Upper lobe of left lung (tissue), 6 donors: ENCODE measurements at places on chromosomes 13 and 19. TPM values are rescaled to one million over a fixed set of nuclear protein-coding genes. Genes with fewer than 3 reads are reported as not detected.

DNA sequence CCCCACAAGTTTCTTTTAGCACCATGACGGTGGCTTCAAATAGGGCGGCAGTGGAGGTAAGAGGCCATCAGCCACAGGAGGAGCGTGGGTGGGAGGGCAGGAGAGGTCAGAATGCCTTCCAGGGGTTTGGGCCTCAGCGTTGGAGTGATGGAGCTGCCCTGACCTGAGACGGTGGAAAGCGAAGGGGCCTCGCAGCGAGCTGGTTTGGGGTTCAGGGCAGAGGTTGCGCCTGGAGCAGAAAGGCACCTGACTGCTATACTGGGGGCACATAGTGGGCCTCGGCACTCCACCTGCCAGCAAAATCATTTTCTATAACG lies 382 bp upstream of the NAXD start:
- DNase-seq = no peak

DNA sequence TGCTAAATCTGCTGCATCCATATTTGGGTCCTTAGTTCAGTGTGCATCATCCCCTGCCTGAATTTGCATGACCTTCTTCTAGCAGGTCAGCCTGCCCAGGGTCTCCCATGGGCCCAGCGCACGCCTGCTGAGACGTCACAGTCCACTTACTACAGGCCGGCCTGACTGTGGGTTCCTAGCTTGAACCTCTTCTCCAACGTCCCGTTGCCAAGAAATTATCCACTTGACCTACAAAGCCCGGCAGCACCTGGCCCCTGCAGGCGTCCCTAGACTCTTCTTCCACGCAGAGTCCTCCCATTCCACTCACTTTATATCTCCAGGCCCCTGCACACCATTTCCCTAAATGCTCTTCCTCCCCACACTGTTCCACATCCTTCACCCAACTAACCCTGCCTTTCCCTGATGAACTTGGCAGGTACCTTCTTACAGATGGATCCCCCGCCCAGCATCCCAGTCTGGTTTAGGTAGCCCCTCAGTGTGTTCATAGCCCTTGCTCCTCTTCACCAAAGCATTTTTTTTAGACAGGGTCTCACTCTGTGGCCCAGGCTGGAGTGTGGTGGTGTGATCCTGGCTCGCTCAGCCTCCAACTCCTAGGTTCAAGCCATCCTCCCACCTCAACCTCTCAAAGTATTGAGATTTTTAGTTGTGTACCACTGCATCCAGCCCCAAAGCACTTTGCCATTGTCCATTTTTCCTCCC lies 155.0 kb upstream of the SOX1 start:
- DNase-seq = no peak

GRCh38 chr13:95341441-95341840 lies 40.2 kb upstream of the ABCC4 start:
- no peak for DNase-seq

GRCh38 chr13:36913463-36913862 lies 6.6 kb downstream of the SMAD9 start:
- no peak for DNase-seq

DNA sequence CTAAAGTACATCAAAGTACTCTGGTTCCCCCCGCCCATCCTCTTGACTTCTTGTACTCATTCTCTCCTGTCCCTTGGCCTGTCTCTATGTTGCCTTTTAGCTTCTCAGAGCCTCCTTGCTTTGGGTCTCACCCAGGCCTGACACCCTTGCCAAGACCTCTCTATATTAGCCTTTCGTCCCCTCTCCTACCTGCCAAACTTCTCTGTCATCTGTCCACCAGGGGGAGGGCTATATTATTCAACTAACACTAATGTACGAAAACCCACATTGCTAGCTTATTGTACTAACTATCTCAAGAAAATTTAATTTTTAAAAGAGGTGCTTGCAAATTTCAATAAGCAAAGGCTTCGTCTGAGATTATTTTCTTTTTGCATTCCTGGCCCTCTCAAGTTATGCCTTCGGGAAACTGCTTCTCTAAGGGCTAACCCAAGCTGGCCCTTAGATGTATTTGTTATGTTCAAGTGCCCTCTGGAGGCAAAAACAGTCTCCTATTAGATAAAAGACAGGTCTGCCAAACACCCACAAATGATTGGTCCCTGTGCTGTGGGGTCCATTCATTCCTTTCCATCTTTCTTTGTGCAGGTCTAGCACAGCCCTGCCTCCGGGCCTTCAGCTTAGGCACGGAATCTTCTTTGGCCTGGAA lies 6.3 kb upstream of the MRPS31 start:
- DNase-seq = no peak

DNA sequence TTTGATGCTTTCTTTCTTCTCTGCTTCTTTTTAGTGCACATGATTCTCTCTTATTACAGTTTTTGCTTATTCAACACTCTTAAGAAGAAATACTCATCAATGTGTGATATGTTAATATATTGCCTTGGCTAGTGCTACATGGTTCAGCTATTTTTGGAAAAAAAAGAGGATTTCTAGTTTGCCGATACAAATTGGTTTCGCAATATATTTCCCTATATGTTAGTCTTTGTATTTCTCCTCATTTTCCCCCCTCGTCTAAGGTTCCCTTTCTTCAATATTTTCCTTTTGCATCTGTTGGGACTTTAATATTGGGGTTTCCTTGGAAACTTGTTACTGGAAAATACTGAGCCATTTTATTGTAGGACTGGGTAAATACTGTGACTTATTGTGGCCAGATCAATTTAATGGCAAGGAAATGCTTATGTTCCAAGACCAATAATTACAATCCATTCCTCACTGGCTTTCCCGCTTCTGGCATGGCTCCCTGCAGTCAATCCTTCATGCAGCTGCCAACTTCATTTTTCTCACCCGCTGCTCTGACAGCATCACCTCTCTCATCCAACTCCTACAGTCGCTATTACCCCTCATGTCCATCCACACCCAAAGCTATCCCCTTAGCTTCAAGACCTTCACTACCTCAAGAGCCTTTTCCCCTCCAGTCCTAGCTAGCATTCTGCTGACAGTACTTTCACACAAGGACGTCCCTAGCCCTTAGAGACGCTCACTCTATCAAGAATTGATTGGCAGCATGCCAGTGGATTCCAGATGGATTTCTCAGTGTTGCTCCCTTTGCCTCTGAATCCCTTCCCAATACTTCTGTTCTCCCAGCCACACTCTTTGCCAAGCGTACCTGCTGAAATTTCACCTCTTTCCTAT lies 280.1 kb upstream of the TMTC4 start:
- no peak for DNase-seq

- DNase-seq = peak; percentile 74
Observed at GRCh38 chr19:11856596-11857250, 8.2 kb downstream of the ZNF439 start.

- no peak for DNase-seq
Observed at GRCh38 chr13:24288870-24289269, 20.5 kb upstream of the C1QTNF9 start.

- no peak for DNase-seq
Observed at GRCh38 chr13:93922063-93922855, 557.2 kb downstream of the DCT start.

GRCh38 chr19:49085868-49086232 lies 599 bp downstream of the SNRNP70 start:
- DNase-seq = no peak

DNA sequence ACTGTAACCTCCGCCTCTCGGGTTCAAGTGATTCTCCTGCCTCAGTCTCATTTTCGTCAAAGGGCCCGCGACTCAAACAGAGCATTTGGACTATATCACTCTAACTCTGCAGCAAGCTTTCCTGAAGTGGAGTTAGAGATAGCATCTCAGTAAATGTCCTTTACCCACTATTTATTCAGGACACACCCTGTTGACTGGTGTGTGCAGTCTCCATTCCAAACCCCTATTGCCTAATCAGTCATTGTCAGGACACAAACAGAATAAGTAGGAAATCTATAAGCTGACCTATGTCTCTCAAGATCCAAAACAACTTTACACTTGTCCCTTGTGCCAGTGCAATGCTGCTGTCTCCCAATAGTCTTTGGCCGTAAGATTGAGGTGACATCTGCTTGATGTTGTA lies 1.4 kb downstream of the ZNF222 start:
- no peak for DNase-seq

The NCLN gene
- total RNA-seq = 72.5 TPM

The IRGC gene
- not detected for total RNA-seq

The CADM4 gene
- total RNA-seq = 9.2 TPM

The SAFB2 gene
- total RNA-seq = 75.6 TPM

The PSG5 gene
- not detected for total RNA-seq

The C1QTNF9B gene
- total RNA-seq = not detected

The GJB2 gene
- total RNA-seq = 1.1 TPM

The SYNGR4 gene
- total RNA-seq = not detected

The PLIN5 gene
- 18.2 TPM for total RNA-seq
